ENCODE measurements at places on chromosomes 7 and 10.

GRCh38 chr10:116985611-116986010 is 19.4 kb downstream of the SHTN1 start:
- no peak for DNase-seq

DNA sequence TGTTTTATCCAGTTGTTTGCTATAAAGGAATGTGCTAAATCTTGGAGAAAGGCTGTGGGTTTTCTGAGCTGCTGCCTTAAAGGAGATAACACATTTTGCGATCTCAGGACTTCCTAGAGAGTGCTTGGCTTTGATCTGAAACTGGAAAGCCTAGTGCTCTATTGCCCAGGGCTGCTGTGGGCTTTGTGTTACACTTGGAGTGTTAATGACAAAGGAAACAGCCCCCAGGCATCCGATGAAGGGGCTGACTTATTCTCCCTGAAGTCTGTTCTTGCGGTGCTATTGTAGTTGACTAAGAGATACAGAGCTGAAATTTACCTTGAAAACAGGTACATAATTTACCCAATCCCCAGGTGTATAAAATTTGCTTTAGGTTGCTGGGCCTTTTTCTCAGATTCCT is 74.5 kb downstream of the SND1 start:
- DNase-seq: no peak

DNA sequence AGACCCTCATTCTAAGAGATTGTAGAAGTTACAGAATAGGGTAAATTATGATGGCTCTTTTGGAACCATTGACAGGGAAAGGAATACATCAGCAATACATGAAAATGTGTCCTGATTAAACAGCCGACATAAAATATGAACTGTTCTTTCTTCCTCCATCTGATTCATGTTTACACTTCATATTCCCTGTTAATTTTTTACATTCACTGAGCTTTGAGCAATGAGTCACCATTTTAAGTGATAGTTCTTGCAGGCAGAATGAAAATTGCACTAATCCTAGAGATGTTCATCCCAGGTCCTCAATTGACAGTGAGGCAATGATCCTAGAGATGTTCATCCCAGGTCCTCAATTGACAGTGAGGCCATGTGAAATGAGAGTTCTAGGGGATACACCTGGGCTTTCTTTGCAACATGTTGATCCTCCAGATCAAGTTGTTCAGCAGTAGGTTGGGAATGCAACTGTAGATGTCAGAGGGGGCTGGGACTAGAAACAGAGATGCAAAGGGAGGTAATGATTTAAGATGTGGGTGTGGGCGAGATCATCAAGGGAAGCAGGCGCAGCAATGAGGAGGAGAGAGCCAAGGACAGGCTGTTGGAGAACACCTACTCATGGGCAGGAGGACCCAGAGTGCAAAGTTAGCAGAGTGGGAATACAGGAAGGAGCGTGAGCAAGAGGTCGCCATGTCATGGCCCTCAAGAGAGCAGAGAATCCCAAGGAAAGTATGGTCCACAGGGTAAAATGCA is 138.7 kb downstream of the ZNF365 start:
- DNase-seq: no peak

- peak; percentile 20 for DNase-seq
These were observed 355.1 kb downstream of the AUTS2 start for GRCh38 chr7:69953136-69954067.

DNA sequence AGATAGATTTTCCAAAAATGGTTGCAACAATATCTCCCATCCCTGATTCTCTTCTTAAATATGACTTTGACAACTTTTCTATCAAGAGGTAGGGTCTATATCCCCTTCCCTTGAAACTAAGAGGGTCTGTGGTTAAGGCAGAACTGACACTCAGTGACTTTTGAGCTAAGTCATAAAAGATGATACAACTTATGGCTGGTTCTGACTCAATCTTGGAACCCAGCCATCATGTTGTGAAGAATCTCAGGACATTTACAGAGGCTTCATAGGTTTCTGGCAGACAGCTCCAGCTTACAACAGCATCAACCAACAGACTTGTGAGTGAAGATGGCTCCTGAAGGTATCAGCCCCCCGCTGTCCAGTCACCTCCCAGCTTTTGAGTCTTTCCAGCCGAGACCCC is 203.5 kb downstream of the RNLS start:
- no peak for DNase-seq
